ENCODE measurements at places on chromosomes 7 and 10.

GRCh38 chr10:132696728-132697577 lies 89.0 kb downstream of the NKX6-2 start:
- no peak for DNase-seq

- no peak for DNase-seq
These were observed 78.8 kb downstream of the INPP5A start for GRCh38 chr10:132616170-132616995.

GRCh38 chr10:7561985-7562384 lies 104.8 kb downstream of the ITIH5 start:
- DNase-seq: no peak

DNA sequence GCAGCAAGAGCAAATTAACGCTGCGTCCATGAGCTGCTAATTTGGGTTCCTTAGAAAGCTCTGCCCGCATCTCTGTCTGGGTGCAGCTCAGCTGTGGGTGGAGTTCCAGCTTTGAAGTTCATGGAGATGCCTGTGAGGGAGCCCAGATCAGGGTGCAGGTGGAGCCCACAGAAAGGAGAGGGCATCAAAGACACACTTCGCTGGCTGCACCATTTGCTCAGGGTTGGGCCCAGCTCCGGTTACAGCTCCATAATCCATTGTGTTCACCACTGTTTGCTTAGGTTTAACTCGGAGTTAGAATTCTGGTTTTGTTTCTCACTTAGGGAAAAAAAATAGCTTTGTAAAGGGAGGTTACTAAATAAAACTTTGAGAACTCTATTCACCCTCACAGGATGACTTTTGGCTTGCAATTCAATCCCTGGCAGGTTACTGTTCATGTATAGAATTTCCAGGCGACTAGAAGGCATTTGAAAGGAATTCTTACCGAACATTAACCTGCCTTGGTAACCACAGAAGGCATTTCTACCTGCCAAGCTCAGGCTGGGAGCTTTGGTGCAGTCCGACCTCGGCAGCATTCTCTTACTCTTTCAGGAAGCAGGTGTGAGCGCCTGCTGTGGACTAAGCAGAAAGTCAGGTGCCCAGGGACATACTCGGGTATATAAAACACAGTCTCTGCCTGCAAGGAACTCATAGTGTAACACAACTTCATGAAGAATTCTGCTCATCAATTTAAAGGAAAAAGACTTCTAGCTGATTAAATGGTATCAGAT lies 179.5 kb upstream of the RNF32 start:
- DNase-seq: no peak

DNA sequence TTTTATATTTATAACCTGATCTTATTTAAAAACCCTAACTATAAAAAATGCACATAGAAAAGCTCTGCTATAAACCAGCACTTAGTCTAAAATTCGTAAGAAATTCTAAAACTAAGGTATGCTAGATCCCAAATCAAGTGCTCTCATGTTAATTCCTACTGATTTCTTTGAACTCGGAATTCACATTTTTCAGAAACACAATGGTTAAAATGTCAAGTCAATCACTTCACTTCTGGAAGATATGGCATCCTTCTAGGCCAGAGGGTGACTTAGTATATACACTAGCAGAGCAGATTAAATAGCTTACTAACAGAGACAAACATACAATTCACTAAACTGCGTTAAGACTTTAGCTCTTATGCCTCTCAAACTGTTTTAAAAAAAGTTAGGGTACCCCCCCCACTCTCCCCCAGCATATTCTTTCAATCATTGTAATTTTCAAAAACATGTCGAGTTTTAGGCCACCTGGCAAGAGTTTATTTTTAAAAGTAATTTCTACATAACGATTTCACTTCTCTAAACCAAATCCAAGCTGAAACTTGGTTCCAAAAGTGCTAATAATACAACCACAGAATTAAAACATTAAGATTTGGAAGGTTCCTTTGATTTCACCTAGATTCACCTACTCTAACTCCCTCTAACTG lies 129.4 kb downstream of the NRBF2 start:
- no peak for DNase-seq

DNA sequence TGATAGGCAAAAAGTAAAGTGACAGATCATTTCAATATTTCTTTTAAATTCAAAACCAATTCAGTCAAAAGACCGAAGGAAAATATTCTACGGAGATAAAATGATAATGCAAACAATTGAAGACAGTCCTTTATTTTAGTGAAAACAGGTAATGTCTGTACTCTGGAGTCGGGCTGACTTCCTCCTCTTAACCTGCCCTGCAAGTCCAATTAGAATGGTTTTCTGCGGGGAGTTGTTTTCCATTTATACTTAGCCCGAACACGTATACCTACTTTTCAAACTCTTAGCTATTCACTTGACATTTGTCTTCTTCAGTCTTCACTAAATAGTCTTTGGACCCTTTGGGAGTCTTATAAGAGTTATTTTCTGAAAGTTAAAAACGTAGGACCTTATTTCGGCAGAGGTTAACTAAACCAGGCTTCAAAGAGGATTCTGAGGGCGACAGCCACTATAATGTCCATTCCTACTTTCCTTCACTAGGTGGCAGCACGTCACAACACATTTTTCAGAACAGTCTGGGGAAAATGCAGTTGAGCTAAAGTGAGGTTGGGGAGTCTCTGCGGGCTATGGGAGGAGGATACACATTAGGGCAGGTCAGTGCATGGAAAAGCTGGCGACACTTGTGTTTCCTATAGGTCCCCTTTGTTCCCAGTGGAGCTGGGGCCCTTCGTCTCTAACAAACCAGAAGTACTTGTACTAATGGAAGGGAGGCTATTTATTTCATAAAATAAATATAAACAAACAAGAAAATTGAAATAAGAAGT lies 472.0 kb downstream of the KCNMA1 start:
- DNase-seq: no peak

- DNase-seq: no peak
These were observed 135.7 kb downstream of the SDK1 start for GRCh38 chr7:3436746-3437145.

- DNase-seq: peak; percentile 88
These were observed 95.1 kb upstream of the DIP2C start for GRCh38 chr10:784403-785088.

DNA sequence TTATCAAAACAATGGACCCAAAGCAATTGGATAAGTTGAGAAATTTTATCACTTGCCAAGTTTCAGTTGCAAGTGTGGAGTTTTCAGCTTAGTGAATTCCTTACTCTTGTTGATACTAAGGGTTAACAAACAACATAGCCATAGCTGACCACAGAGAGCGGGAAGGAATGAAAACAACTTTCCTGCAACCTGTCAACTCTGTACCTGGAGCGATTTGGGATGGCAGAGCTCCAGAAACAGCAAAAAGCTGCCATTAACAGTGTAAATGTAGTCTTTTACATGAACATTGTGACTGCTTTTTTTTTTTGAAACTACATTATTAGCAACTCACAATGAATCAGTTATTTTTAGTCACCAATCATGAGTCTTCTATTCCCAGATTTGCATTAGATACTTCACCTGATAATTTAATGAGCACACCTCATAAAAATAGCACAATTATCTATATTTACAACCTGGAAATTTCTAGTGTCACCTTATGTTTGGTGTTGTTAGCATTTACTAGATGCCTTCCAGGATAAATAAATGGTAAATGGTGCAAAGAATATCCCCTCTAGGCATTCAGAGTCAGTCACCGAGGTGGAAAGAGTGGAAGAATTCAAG lies 47.6 kb upstream of the RAPGEF5 start:
- DNase-seq: no peak

DNA sequence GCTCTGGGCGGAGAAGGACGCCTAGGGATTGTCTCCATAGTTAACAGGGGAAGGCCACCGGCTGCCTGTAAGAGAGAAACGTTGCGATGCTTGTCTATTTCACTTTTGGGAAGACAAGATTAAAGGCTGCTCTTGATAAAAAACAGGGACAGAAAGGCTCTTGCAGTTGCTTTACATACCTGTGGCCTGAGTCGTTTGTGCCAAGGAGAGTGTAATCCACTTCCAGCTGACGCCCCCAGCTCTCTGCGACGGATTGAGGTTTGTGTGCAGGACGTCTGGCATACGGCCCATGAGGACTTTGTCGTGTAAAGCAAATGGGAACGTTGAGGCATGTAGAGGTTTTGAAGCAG lies 1.1 kb downstream of the MAP3K8 start:
- no peak for DNase-seq

GRCh38 chr7:157570531-157571200 lies 233.9 kb downstream of the DNAJB6 start:
- no peak for DNase-seq

DNA sequence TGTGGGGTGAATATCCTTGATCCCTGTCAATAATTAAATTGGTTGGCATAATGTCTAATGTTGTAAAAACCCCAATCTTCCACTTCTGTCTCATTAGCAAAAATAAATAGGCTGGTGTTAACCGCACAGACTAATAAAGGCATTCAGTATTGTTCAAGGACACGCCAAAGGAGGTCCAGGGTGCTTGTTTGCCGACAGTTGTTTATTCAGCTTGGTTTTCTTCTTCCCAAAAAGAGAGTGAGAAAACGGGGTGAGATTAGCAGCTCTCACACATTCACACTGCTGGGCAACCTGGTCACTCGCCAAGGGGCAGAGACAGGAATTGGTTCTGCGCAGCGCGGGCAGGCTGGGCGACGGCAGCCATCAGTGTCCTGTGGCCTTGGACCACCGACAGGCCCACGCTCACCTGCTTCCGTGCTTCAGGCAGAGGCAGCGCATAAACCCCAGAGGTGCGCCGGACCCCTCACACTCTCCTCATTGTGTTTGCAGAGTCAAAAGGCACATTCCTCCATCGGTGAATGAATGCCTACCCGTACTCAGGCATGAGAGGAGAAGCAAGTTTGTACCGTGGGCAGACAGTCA lies 26.2 kb upstream of the LMBR1 start:
- DNase-seq: no peak

- no peak for DNase-seq
These were observed 24.5 kb downstream of the BLVRA start for GRCh38 chr7:43782768-43783555.

- no peak for DNase-seq
These were observed at the start of gene GALNT17 for GRCh38 chr7:71132127-71132376. Gene GALNT17, plus strand, starts transcription at chr7:71132144.

- no peak for DNase-seq
These were observed 3.1 kb downstream of the RASGEF1A start for GRCh38 chr10:43263551-43264343.

DNA sequence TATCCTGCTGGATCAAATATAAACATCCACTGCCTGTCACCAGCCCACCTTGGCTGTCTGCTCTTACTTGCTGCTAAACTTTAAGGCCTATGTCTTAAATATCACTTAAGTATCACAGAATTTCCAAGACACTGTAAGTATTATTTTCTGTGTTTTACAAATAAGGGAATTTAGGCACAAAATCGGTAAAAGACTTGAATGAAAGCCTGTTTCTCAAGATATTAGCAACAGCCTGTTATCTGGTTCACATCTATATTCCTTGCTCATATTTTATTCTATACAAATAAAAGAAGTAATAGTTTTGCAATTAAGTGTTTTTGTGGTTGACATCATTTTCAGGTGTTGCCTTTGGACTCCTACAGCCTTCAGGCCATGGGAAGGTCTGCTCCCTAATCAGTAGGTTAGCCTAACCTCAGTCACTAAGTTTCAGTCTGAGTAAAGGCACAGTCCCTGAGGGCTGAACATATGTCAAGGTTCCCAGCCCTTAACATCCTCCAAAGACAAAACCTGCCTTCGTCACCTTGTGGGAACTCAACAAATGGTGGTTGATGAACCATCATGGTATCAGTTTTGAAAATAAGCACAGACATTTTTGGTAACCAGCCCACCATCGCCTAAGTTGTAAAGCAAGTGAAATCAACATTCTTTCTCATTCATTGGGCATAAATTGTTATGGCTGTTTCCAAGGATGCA lies 127.1 kb downstream of the CREB5 start:
- DNase-seq: no peak

DNA sequence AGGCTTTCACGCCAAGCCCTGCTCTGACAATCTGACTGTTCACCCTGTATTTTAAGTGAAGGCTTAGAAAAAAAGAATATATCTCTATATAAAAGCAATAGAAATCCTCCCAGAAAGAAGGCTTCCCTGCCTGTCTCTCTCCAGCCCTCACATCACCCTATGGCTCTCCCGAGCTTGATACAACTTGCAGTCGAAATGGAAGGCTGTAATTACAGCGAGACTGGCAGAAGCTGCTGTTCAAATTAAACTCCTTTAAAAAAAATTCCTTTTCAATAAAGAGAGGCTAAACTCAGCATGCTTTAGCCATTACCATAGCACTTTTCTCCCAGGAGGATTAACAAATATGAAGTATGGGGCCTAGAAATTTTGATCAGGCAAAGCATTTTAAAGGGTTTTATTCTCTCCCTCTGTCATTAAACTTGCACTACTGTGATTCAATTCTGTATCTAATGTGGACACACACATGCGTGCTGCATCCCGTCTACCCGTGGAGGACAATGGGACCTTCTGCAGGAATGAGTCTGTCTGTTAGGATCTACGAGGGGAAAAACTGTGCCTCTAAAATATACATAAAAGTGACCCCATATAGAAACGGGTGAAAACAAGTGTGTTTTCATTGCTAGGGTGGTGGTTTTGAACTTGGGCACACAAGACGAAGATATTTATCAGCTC lies 223.8 kb downstream of the USP6NL start:
- DNase-seq: no peak

DNA sequence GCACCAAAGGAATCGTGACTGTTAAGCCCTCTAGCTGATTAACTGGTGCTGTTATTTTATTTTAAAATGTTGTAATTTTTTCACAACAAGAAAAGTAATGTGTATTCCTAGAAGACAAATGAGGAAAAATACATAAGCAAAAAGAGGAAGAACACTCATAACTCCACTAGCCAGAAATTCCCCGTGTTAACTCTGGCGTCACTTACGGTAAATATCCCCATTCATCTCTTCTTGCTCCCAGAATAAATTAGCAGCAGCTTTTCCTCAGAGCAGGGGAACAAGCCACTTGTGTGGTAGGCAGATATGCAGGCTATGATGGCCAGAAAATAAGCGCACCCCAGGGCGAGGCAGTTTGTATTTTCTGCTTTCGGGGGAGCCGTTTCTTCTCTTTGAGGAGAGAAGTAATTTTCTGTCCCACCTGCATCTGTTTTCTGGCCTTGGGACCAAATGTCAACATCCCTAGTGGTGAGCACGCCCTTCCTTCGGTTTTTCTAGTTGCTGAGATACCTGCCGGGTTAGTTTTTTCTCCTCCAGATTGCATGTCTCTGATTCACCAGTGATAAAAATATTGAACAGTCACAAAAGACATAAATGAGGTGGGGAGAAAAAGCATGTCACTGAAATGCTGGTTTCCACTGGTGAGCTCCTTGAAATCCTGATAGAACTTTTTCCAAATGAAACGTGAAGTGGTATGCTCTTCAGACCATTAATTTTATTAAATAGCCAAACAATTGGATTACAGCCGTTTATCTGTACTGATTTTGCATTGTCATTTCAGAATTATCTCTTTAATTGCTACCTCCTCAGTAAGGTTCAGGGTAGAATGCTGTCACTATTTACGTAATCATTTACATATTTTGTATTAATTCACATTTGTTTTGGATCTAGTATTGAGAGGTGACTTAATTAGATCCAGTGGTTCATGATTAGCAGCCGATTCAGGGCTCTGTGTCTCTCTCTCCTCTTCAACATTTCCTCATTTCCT lies 268.1 kb downstream of the CAMK1D start:
- DNase-seq: no peak

All from vagina (tissue), 2 donors.